Dermis microvascular lymphatic vessel endothelial cell (primary cell): ENCODE measurements at places on chromosomes 2 and 18. TPM values are rescaled to one million over a fixed set of nuclear protein-coding genes. Genes with fewer than 3 reads are reported as not detected.

Gene SOWAHC
- total RNA-seq = 6.0 and 11.4 TPM in 2 replicates

DNA sequence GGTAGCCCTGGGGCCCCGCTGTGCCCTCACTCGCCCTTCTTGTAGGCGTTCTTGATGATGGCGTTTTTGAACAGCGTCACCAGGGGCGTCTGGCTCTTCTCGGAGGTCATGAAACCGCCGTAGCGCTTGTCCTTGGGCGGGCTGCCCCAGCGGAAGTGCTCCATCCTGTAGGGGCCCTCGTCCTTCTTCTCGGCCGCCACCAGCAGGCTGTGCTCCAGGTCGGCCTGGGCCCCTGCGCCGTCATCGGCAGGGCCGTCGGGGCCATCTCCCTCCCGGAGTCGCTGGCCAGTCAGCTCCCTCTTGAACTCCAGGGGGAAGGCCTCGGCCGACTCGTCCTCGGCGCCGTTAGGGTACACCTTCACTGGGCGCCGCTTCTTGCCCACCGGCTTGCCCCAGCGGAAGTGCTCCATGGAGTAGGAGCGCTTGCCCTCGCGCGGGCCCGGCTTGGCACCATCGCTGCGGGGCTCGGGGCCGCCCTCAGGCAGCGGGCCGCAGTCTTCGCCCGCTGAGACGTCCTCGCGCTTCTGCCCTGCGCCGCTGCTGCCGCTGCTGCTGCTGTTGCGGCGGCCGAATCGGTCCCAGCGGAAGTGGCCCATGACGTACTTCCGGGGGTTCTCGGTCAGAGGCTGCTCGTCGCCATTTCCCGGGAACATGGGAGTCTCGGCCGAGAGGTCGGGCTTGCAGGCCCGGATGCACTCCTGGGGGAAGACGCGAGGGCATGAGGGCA, 7.2 kb downstream of the POMC start:
- DNase-seq = peak; percentile 32

DNA sequence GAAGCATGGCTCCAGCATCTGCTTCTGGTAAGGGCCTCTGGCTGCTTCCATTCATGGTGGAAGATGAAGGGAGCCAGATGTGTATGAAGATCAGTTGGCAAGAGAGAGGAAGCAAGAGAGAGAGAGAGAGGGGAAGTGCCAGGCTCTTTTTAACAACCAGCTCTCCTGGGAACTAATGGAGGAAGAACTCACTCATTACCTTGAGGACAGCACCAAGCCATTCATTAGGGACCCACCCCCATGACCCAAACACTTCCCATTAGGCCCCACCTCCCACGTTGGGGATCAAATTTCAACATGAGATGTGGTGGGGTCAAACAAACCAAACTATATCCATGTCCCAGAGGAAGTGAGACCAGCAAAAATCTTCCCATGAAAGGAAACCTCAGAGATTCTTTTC, 124.8 kb upstream of the SIX2 start:
- DNase-seq = no peak

GRCh38 chr2:27171351-27171848, 22.6 kb downstream of the TCF23 start:
- DNase-seq = no peak

GRCh38 chr2:238100821-238101771, 956 bp downstream of the ESPNL start:
- DNase-seq = no peak

- no peak for DNase-seq
Observed at GRCh38 chr2:170733798-170734600, 18.9 kb downstream of the SP5 start.

GRCh38 chr2:19235308-19235707, 123.1 kb downstream of the OSR1 start:
- no peak for DNase-seq
